Sigmoid colon (tissue), 7 donors: ENCODE measurements at places on chromosomes 2 and 18. TPM values are rescaled to one million over a fixed set of nuclear protein-coding genes. Genes with fewer than 3 reads are reported as not detected.

The DSEL gene
- 11.6 TPM for total RNA-seq

DNA sequence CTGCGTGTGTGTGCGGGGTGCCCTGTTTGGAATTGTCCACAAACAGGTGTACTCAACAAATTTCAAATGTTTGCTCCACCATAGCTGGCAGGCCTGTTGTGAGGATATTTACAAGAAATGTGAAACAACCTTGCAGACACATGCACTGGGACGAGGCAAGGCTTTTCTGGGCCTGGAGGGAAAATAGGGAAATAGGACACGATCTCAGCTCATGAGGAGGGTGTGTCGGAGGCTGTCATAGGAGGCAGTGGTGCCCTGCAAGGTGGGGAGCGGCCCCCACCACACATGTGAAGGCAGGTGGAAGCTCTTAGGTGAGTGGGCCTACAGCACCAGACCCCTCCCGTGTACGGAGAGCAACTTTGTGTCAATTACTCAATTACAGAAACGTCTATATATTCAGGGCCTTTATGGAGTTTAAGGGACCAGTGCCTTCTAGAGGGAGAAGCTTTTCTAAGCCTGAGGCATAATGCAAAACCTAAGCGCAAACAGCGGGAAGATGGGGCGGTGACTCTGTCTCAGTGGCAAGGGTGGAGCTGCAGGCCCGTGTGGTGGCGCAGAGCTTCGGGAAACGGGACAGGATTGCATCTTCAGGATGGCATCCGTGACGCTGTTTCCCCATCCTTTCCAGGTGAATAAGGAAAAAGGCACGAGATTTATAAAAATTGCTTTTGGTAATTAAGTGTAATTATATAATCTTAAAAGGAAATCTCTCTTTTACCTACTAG is 48.0 kb downstream of the RNF144A start:
- no peaks in the 10 kb centered on the region for H3K27me3 ChIP-seq
- H3K27ac ChIP-seq: no peak overlapping the region
- no peak overlapping the region for H3K4me3 ChIP-seq

DNA sequence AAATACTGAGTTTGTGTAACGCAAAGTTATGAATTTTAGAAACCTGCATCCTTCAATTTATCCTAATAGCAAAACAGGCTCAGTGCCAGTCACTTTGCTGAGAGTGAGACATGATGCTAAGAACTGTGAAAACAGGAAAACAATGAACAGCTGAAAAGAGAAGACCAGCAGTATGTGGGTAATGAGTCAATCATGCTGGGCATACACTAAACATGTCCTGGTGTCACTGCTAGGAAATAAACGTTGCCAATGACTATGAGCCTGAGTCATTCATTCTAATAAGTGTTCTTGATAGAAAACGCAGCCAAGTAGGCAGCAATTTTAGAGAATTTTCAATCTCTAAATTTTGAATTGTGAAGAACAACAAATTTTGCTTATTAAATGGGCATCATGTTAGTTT is 237.3 kb downstream of the GALR1 start:
- H3K27ac ChIP-seq: no peak overlapping the region
- H3K36me3 ChIP-seq: no peaks in the 10 kb centered on the region
- H3K27me3 ChIP-seq: no peaks in the 10 kb centered on the region
- DNase-seq: no peak
- no peaks in the 10 kb centered on the region for H3K4me1 ChIP-seq
- H3K4me3 ChIP-seq: no peak overlapping the region

GRCh38 chr2:188776634-188777033 is 197.5 kb upstream of the COL3A1 start:
- no peaks in the 10 kb centered on the region for H3K27me3 ChIP-seq
- no peak overlapping the region for H3K27ac ChIP-seq
- H3K4me3 ChIP-seq: no peak overlapping the region

GRCh38 chr2:30422444-30423040 is 24.5 kb upstream of the LCLAT1 start:
- no peaks in the 10 kb centered on the region for H3K36me3 ChIP-seq
- no peak for DNase-seq
- peak overlapping the region; percentile 63 for H3K27ac ChIP-seq
- H3K4me1 ChIP-seq: peaks cover 25% of the 10 kb centered on the region

- H3K27me3 ChIP-seq: no peaks in the 10 kb centered on the region
- peak overlapping the region; percentile 55 for H3K27ac ChIP-seq
- no peak overlapping the region for H3K4me3 ChIP-seq
- peaks cover 90% of the 10 kb centered on the region for H3K36me3 ChIP-seq
- DNase-seq: peak; percentile 71
Measured at GRCh38 chr2:86464652-86465051, 23.5 kb downstream of the KDM3A start.

The FBXO15 gene
- not detected for total RNA-seq

DNA sequence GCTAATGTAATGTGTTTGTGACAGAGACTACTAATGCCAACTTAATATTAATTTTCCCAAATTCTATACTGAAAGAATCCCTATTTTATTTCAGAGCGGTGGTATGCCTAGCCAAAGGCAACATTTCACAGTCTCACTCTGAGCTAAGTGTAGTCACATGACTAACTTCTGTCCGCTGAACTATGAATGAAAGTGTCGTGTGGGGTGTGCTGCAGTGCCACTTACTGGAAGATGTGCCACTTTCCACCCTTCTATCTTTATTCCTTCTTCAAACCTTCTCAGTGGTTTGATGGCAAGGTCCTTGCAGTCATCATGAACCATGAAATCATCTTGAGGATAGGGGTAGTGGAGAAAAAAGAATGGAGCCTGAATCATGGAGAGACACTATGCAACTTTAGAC is 47.3 kb upstream of the C1D start:
- H3K36me3 ChIP-seq: no peaks in the 10 kb centered on the region
- no peak for DNase-seq
- no peaks in the 10 kb centered on the region for H3K4me1 ChIP-seq
- no peaks in the 10 kb centered on the region for H3K27me3 ChIP-seq
- no peak overlapping the region for H3K27ac ChIP-seq
- H3K4me3 ChIP-seq: no peak overlapping the region

The NTSR2 gene
- not detected for total RNA-seq

The KCNK3 gene
- 2.9 TPM for total RNA-seq

DNA sequence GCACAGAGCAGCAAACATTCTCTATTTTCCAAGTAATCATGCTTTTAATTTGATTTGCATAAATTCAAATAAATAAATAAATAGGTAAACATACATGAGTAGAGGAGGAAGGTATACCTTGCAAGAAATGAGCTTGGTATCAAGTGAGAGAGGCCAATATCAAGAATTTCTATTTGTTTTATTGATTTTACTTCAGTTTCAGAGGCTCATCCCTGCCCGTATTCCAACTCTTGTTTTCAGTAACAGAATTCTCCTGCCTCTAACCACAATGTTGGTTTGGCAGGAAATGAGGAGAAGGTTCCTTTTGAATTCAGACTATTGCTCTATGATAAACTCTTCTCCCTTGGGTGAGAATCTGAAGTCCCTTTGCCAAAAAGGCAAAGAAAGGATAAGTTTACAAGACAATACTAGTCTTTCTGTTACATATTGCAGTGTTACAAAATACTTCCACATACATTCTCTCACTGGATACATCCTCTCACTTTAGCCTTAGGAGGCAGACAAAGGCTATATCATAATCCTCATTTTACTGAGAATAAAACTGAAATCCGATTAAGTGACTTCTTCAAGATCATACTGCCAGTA is 68.3 kb upstream of the ZNF397 start:
- H3K4me1 ChIP-seq: no peaks in the 10 kb centered on the region
- DNase-seq: no peak
- H3K36me3 ChIP-seq: no peaks in the 10 kb centered on the region
- no peak overlapping the region for H3K4me3 ChIP-seq

GRCh38 chr2:181823405-181823804 is 68.1 kb upstream of the ITPRID2 start:
- H3K4me1 ChIP-seq: no peaks in the 10 kb centered on the region
- H3K27ac ChIP-seq: no peak overlapping the region
- no peaks in the 10 kb centered on the region for H3K36me3 ChIP-seq
- no peaks in the 10 kb centered on the region for H3K27me3 ChIP-seq
- H3K4me3 ChIP-seq: no peak overlapping the region
- DNase-seq: no peak

DNA sequence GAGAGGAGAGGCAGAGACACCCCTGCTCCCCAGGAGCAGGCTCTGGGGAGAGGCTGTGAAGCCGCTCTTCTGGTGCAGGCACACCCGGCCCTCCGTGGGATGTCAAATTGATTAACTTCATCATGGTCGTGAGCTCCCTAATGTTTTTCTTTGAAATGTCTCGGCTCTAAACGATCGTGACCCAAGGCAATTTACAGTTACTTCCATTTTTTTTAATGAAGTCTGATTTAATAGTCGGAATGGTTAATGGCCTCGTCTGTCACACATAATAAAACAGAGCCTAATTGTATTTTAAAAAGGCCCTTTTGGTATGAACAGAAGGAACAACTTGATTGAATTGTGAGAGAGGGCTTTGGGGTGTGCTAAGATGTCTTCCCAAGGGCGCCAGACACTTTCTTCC is 130.2 kb downstream of the SMAD2 start:
- no peak overlapping the region for H3K27ac ChIP-seq
- no peaks in the 10 kb centered on the region for H3K36me3 ChIP-seq
- H3K4me1 ChIP-seq: peaks cover 3% of the 10 kb centered on the region
- DNase-seq: no peak

GRCh38 chr18:2573408-2573807 is 2.1 kb downstream of the NDC80 start:
- peaks cover 4% of the 10 kb centered on the region for H3K27me3 ChIP-seq
- peaks cover 23% of the 10 kb centered on the region for H3K4me1 ChIP-seq
- DNase-seq: no peak
- H3K4me3 ChIP-seq: no peak overlapping the region
- no peak overlapping the region for H3K27ac ChIP-seq
- H3K36me3 ChIP-seq: no peaks in the 10 kb centered on the region

The CGREF1 gene
- 0.82 TPM for total RNA-seq

DNA sequence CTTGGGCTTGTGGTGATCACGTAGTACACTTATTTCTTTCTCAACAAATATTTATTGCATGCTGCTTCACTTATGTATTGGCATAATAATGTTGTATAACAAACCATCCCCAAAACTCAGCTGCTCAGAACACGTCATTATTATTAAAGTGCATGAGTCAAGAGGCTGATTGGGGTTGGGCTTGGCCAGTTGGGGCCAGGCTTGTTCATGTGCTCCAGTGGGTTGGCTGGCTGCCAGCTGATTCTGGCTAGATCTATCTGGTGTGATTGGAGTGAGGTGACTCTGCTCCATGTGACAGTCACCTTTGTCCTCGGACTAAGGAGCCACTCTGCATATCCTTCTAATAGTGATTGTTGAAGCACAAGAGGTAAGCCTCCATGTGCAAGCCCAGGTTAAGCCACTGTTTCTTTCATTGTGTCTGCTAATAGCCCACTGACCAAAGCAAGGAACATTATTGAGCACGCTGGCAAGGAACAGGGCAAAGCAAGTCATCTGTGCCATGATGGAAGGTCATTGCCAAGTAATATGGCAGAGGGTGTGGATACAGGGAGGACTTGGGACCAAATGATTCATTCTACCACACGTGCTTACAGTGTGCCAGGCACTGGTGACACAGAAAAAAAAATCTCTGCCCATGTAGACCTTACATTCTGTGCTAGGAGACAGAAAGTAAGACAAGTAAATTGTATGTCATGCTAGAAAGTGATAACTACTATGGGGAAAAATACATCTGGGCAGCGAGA is 63.3 kb upstream of the TMEM182 start:
- no peak overlapping the region for H3K4me3 ChIP-seq
- H3K36me3 ChIP-seq: no peaks in the 10 kb centered on the region
- DNase-seq: no peak
- H3K27me3 ChIP-seq: no peaks in the 10 kb centered on the region

The SLC4A5 gene
- 2.1 TPM for total RNA-seq

DNA sequence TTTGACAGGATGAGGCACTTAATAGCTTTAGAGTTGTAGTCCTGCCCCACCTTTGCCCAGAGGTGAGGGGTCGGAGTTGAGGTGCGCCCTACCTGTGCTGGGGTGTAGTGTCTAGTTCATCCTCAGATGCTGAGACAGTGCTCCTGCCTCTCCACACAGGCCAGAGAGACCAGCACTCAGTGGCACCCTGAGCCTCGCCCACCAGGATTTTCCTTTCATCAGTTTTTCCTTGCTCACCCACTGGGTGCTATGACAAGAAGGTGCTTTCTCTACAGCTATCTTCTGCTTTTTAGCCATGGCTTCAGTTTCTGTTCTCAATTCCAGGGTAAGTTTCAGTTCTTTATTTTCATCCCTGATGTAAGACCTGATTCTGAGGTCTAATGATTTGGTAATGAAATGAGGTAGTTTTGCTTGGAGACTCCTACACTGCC is 16.8 kb upstream of the TMEM131 start:
- no peaks in the 10 kb centered on the region for H3K4me1 ChIP-seq
- H3K36me3 ChIP-seq: no peaks in the 10 kb centered on the region
- DNase-seq: no peak
- no peaks in the 10 kb centered on the region for H3K27me3 ChIP-seq

The TDRD15 gene
- total RNA-seq: not detected

The ZNF396 gene
- total RNA-seq: 2.5 TPM

The OTOF gene
- total RNA-seq: not detected

The CNTNAP5 gene
- total RNA-seq: 1.4 TPM

DNA sequence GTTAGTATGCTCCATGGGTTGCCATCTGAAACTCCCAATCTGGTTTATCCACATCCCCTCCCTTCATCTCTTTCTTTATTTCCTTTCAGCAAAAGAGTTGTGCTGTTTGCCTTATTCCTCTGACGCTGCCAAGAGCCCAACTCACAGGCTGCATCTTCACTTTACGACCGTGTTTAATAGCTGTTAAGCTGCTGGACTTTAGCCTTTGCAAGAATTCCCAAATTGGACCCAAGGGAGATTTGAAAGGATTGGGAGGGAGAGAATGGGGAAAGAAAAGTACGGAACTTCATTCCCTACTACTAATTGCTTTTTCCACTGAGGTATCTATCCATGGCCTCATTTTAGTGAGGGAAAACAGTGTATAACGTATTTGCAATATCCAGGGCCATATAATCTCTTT is 263.4 kb upstream of the MEIS1 start:
- no peaks in the 10 kb centered on the region for H3K27me3 ChIP-seq
- peaks cover 12% of the 10 kb centered on the region for H3K4me1 ChIP-seq
- H3K36me3 ChIP-seq: no peaks in the 10 kb centered on the region
- H3K27ac ChIP-seq: no peak overlapping the region

GRCh38 chr18:8231316-8231715 is 377.9 kb upstream of the RAB12 start:
- no peak for DNase-seq
- H3K4me3 ChIP-seq: no peak overlapping the region

DNA sequence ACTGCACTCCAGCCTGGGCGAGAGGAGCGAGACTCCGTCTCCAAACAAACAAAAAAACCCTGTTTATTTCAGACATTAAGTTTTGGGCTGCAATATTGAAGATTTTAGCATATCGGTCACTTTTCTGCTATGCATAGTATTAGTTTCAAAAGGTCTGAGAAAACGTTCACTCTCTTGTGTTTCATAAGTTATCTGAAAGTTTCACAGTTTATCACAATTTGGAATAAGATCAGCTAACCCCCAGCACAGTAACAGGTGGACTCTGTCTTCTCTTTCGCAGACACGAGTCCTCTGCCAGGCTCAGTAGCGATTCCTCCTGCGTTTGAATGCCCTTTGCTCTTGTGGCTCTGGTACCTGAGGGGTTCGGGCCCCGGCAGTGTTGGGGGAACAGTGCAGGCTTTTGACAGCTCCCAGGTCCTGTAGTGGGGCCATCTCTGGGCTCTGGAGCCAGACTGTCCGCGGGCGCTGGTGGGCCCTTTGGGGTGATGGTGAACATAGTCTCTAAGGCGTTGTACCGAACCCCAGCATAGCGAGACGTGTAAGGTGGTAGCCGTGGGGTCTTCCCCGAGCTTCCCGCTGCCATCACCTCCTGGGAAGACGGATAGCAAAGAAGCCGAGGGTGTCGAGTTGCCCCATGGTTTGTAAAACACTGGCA is 20.4 kb downstream of the NFATC1 start:
- no peak overlapping the region for H3K4me3 ChIP-seq
- no peak overlapping the region for H3K27ac ChIP-seq
- no peak for DNase-seq
- H3K36me3 ChIP-seq: peaks cover under 1% of the 10 kb centered on the region
- no peaks in the 10 kb centered on the region for H3K27me3 ChIP-seq
